SK-MEL-5 (cell line): ENCODE measurements at places on chromosomes 2 and 18.
A peak's percentile ranks its signal among the peaks of the same experiment; 100 is the strongest.

- DNase-seq, result no peak
Measured at GRCh38 chr2:80259292-80259691, 45.3 kb downstream of the LRRTM1 start.

- DNase-seq, result no peak
Measured at GRCh38 chr2:240405133-240405532, 30.3 kb upstream of the GPC1 start.

GRCh38 chr2:64750001-64750816, 96.5 kb upstream of the SERTAD2 start:
- peak; percentile 65 for DNase-seq

DNA sequence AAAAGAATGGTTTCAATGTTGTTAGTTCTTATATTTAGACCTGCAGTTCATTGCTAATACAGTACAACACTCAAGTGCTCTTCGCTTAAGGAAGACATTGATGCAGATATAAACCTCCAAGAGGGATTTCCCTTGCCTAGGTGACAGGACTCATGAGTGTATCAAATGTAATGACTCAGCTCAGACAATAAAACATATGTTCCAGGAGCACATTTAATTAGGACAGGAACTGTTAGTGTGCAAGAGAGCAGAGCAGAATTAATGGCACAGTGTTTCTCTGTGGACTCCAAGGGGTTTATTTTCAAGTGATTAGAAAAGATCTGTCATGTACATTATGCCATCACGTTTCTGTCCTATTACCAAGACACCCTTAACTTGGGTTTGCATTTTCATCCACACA, 375.0 kb downstream of the LRRTM4 start:
- no peak for DNase-seq

GRCh38 chr2:207040696-207041095, 101.4 kb downstream of the CPO start:
- no peak for DNase-seq

GRCh38 chr2:70388128-70388527, 86.3 kb upstream of the FAM136A start:
- DNase-seq, result no peak

DNA sequence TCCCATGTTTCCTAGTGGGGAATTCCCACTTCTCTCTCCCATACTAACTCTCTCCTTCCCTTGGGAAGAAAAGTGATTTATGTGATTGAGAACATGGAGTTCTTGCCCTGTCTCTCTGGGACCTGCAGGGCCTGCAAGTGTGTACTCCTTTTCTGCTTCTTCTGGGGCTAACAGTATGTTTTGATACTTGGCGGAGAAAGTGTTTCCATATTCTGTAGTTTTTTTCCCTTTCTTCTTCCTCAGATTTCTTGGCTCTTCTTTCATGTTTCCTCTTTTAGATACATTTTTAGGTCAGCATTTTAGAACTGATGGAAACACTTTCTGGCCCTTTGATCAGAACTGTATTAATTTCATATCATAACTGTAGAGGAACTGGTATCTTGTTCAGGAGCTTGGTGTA, 352.2 kb downstream of the DLGAP1 start:
- DNase-seq, result no peak

GRCh38 chr2:175766880-175767279, 235.2 kb downstream of the LNPK start:
- no peak for DNase-seq

- DNase-seq, result no peak
Measured at GRCh38 chr18:46574000-46574742, 82.8 kb downstream of the LOXHD1 start.

DNA sequence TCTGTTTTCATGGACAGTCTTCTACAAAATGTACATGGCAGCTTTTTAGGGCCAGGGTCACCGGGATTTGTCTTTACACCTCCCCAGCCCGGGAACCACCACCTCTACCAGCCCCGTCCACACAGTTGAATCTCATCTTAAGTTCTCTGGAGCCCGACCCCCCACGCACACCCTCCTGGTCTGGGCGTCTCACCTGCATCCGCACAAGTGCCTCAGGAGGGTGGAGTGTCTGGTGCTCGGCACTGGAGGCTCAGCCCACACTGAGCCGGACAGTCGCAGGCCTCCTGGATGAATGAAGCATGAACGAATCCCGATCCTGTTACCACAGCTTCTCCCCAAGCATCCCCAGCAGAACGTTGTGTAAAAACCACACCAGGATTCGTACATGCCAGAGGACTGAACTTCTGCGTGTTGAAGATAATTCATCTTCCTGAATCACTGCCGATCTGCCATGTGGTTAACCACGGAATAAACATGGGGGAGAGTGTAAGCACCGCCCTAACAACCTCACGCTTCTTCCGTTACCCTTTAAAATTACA, 162.0 kb downstream of the RTP5 start:
- DNase-seq, result no peak

- no peak for DNase-seq
Measured at GRCh38 chr18:9735238-9735637, 27.1 kb downstream of the RAB31 start.

- DNase-seq, result peak; percentile 57
Measured at GRCh38 chr2:197777823-197778407, 7.2 kb downstream of the BOLL start.

DNA sequence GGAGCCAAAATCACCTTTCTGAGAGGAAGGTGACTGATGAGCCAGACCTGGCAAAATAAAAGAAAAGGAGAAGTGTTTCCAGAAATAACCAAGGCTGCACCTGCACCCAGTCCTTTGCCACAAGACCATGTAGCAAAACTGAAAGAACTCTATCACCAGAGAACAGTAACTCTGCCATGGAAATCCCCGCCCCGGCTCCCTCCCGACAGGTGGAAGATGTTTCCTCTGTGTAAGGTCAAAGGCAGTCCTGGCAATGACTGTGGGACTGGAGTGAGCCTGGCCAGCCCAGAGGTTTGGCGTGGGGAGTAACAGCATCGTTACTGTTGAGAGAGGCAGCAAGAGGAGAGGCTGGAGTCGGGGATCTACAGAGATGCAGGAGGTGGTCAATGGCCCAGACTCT, 42.3 kb downstream of the SPRED2 start:
- DNase-seq, result no peak

DNA sequence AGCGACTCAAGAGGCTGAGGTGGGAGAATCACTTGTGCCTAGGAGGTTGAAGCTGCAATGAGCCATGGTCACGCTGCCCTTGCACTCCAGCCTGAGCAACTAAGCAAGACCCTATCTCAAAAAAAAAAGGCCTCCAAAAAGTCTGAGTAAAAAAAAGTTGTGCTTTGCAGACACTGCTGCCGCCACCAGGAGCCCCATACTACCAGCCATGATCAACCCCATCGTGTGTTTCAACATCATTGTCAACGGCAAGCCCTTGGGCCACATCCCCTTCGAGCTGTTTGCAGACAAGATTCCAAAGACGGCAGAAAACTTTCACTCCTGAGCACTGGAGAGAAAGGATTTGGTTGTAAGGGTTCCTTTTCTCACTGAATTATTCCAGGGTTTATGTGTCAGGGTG, 137.1 kb downstream of the INO80D start:
- no peak for DNase-seq

DNA sequence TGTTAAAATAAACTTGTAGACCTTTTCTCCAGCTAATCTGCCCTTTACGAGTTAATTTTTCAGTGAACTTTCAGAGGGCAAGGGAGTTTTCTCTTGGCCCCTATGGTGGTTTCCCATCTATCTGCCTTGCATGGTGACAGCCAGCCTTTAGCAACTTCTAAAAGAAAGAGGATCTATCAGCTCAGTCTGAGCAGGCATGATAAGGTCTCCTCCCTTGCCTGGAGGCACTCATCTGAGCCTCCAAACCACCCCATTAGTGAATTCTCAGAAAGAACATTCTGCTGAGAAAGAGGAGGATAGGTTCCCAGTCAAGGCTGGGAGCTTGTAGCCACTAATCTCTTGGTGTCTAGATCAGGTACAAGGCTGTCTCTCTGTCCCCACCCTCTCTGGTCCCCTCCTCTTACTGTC, 10.7 kb upstream of the GYPC start:
- no peak for DNase-seq

- DNase-seq, result no peak
Measured at GRCh38 chr2:11683966-11684365, 14.0 kb upstream of the NTSR2 start.

DNA sequence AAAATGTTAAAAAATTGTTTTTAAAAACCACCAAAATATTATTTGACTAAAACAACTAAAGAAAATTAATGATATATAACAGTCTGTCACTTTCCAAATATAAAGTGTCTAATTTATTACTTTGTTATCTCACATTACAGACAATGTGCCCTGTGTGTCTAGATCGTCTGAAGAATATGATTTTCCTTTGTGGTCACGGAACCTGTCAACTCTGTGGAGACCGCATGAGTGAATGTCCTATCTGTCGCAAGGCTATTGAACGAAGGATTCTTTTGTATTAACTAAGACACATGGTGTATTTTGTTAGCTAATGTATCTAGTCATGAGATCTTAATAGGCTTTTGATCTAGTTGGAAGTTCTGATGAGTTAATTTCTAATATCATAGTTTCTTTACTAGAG, 123.8 kb downstream of the MIB1 start:
- peak; percentile 20 for DNase-seq
